NCI-H1436 treated with DMSO at 0.1 percent for 48 hours (cell line): ENCODE measurements at places on chromosomes 4 and X.

- no peak for DNase-seq
These were observed 70.5 kb downstream of the GRIA2 start for GRCh38 chr4:157291071-157291470.

DNA sequence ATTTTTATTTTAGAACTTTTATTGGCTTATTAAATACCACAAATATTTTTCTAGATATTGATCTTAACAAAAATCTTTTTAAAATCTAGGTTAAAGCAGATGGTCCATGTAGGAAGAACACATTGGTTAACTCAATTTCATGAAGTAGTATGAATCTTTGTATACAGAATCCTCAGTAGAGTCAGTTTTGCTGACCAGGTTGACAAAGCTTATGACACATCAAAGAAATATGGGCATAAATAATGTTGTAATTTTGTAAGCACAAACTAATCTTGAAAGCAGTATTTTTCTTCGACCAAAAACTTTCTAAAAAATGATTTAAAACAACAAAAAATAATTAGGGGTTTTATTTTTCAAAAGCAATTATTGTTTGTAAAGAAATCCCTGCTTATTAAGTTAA is 479.3 kb upstream of the PCDH10 start:
- DNase-seq, result no peak

DNA sequence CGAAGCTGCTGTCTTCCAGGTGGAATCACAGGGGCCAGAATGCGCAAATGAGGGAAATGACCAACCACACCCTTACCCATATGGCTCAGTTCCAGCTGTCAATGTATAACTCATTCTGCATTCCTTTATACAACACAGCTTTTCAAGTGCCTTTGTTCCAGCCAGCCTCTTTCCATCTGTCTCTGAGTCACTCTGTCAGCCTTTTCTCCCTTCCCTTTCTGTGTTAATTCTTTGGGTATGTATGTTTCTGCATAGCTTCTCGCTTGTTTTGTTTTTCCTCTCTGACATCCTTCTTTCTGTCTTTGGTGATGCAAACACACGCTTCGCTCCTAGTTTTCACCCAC is 54.5 kb downstream of the RS1 start:
- no peak for DNase-seq

- DNase-seq, result no peak
These were observed 54.1 kb downstream of the TXK start for GRCh38 chr4:48079972-48080391.

DNA sequence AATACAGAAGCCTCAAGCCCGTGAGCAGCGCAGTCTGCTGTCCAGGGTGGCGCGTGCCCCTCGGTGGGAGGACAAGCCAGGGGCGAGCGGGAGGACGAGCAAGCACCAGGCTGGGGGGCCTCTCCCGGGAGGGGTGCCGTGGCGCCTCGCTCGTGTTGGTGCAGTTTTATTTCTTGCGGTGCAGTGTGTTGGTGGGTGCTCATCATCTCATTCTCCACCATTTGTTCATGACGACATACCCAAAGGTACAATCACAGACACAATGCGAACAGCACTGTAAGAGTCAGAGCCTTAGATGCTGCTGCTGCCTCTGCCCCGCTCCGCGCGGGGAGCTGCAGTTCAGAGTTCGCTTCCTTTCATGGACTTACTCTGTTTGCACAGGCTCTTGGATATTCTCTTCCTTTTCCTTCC is 30.3 kb downstream of the RGS12 start:
- DNase-seq, result no peak

DNA sequence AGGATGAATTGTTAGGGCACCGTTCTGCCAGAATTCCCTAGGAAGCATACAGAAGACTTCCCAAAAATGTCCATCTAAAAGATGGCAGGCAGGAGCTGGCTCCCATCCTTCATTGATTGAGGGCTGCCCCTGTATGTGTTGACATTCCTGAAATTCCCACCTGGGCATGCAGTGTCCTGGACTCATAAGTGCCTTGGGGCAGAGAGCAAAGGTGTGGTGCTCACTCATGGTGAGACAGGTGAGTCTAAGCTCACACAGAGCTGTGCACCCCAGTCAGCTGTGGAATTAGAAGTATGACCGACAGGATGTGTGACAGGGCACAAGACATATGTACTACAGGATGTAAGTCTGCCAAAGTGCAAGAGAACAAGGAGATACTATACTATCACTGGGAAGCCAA is 271.9 kb downstream of the MID1IP1 start:
- no peak for DNase-seq

DNA sequence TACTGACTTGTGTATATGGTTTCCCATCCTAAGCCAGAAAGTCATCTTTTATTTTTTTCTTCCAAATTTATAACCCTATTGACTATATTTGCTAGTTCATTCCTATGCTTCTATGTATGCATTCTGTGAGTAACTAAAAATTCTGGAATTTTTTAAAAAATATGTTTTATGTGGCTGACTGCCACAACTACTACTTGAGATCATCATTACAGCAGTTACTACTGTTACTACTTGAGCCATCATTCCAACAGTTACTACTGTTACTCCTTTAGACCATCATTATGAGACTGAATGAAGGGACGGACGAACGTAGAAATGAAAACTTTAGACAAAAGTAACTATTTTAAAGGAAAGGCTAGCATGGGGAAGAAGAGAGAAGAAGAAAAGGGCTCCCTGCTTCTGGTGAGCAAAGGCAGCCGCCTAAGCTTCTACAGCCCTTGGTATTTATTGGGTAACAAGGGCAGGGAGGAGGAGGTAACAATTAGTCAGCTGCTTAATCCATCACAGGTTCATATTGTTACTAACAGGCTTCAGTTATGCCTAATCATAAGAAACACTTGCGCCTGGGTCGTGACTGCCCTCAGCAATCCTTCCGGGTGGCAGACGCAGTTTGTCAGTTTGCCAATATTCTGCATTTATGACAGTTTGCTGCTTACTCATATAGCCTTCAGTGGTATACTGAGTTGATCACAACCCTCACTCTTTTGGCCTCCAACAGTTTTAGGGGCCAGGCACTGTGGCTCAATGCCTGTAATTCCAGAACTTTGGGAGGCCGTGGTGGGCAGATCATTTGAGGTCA is 80.4 kb downstream of the PDLIM5 start:
- no peak for DNase-seq

- no peak for DNase-seq
These were observed 36.9 kb upstream of the PRSS12 start for GRCh38 chr4:118389721-118390120.

- DNase-seq, result no peak
These were observed 13.0 kb upstream of the TMEM156 start for GRCh38 chr4:39044956-39045826.

GRCh38 chr4:142697320-142697719 is 148.8 kb downstream of the INPP4B start:
- no peak for DNase-seq

- no peak for DNase-seq
These were observed 282.7 kb upstream of the TAPT1 start for GRCh38 chr4:16508968-16509367.

- no peak for DNase-seq
These were observed 487.7 kb downstream of the TECRL start for GRCh38 chr4:63921561-63921960.

GRCh38 chr4:10183462-10183861 is 66.9 kb upstream of the WDR1 start:
- DNase-seq, result no peak

DNA sequence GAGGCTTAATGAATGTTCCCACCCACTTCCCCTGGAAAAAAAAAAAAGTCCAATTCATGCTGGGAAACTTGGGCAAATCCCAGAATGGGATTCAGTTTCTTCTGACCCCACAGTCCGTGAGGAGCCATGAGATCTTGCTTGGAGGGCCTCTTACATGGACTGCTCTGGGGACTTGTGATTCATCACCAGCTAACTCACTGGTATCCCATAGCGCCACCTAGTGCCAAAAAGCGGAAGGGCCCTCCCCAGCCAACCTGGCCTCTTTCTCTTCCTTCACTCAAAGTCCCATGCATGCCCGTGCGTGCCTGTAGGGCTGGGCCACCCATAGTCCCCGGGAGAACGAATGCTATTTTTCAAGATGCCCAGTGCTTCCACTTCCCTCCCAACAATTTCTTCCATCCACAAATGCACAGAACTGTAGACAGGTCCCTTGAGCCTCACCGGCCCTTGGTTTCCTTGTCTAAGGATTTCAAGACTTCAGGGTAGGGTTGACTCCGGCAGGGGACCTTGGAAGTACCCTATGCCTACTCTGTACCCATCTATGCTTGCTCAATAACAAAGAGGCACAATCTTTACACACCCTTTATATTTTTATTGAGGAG is 5.1 kb downstream of the RTL5 start:
- DNase-seq, result peak; percentile 52

- no peak for DNase-seq
These were observed 112.4 kb downstream of the PSAPL1 start for GRCh38 chr4:7322166-7322991.
